Stimulated activated CD8-positive, alpha-beta memory T cell treated with anti-CD3 and anti-CD28 coated beads, Interleukin-7, amount 100 ng/mL, for 1 hour (primary cell): ENCODE measurements at places on chromosomes 3 and 15.

GRCh38 chr15:80970018-80970657, 19.5 kb downstream of the MESD start:
- DNase-seq, result peak; percentile 26

DNA sequence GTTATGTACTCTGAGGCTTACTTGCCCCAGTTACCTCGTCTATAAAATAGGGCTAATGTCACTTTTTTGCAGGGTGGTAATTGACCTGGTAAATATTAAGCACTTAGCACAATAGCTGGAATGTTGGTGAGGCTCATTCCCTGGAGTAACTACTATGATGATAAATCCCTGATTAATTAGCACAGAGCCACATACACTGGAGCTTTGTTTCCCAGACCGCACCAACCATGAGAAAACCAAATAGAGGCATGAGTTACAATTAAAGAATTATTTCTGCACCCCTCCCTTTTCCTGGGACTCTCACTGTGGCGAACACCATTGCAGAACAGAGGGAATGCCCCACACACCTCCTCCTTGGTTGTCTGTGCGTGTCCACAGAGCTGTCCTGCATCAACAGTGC, 76.6 kb upstream of the CPOX start:
- no peak for DNase-seq

GRCh38 chr3:38297537-38297936, 15.4 kb downstream of the SLC22A14 start:
- DNase-seq, result no peak

GRCh38 chr3:106588739-106589138, 719.9 kb upstream of the CBLB start:
- DNase-seq, result no peak

DNA sequence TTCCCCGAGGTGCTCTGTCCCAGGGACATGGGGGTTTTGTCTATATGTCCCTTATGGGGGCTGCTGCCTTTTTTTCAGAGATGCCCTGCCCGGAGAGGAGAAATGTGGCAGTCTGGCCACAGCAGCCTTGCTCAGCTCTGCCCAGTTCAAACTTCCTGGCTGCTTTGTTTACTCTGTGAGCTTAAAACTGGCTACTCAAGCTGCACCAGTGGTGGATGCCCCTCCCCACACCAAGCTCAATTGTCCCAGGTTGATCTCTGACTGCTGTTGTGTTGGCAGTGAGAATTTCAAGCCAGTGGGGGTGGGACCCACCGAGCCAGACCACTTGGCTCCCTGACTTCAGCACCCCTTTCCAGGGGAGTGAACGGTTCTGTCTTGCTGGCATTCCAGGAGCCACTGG, 188.9 kb downstream of the STXBP5L start:
- DNase-seq, result no peak

DNA sequence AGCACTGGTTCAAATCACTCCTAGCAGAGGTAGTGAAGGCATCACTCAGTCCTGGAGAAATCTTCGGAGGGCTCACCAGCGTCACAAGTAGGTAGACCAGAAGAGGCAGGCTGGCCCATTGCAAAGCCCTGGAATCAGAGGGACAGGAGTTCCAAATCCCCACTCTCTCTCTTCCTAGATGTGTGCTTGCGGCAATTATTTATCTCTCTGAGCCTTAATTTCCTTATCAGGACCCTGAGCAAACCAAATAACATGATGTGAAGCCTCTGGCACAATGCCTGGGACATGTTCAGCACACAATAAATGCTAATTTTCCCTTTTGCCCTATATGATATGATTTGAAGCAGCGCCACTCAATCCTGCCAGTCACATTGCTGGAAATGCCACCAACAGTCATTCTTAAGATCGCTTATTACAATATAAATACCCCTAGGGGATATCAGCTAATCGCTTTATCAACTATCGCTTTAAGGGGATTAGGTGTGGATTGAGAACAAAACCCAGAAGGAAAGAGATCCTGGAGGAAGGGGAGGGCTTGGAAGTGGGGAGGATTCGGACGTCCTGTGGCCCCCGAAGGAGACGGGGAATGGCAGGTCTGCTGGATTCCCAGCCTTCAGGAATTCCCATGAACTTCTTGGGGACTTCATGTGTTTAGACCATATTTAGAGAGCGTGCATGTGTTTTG, 59.5 kb upstream of the TSEN2 start:
- no peak for DNase-seq

GRCh38 chr3:127107002-127107401, 85.9 kb upstream of the PRR23E start:
- no peak for DNase-seq

GRCh38 chr3:118618247-118619040, 416.2 kb downstream of the IGSF11 start:
- DNase-seq, result no peak

- no peak for DNase-seq
Measured at GRCh38 chr3:176193032-176193730, 1004.1 kb downstream of the TBL1XR1 start.

DNA sequence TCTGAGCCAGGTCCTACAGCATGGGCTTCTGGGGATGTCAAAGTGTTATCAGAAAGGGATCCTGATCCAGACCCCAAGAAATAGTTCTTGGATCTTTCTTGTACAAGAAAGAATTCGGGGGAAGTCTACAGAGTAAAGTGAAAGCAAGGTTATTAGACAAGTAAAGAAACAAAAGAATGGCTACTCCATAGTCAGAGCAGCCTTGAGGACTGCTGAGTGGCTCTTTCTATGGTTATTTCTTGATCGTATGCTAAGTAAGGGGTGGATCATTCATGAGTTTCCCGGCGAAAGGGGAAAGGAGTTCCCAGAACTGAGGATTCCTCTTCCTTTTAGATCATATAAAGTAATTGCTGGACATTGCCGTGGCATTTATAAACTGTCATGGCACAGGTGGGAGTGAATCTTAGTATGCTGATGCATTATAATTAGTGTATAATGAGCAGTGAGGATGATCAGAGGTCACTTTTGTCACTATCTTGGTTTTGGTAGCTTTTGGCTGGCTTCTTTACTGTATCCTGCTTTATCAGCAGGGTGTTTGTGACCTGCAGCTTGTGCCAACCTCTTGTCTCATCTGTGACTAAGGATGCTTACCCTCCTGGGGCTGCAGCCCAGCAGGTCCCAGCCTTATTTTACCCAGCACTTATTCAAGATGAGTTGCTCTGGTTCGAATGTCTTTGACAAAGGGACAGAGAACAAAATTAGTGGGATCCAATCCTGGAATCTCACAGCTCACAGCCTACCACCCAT, 41.0 kb downstream of the CRYGS start:
- no peak for DNase-seq

DNA sequence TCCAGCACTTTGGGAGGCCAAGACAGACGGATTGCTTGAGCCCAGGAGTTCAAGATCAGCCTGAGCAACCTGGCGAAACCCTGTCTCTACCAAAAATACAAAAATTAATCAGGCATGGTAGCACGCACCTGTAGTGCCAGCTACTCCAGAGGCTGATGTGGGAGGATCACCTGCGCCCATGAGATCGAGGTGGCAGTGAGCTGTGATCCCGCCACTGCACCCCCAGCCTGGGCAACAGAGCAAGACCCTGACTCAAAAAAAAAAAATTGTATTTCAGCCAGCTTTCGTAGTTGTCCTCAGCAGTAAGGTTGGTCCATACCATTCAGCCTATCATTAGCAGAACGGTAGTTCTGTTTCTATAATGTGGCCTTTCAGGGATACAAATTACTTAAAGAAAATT, 66.6 kb upstream of the FURIN start:
- DNase-seq, result no peak

DNA sequence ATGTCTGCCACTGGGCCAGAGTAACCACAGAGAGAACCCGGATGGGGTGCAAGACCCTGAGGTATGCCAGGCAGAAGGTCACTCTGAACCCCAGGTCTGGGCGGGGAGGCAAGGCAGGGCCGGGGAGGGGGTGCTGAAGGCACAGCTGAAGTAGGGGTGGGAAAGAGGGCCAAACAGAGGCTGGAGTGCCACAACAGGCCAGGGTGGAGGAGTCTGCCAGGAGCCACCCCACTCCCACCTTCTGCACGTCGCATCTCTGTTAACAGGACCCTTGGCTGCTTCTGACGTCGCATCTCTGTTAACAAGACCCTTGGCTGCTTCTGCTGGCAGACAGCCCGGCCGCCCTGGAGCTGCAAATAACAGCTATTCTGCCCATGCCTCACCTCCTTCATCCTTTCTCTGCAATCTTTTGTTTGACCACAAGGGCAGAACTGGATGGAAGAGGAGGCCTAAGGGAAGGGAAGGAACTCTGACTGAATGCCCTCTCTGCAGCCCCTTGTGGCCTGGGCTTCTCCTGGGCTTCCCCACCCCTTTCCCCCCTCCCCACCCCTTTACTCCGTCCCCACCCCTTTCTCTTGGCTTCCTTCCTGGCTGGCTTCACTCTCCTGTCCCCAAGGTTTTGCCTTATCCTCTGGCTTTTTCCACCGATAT, 20.6 kb upstream of the FBLN2 start:
- DNase-seq, result no peak

DNA sequence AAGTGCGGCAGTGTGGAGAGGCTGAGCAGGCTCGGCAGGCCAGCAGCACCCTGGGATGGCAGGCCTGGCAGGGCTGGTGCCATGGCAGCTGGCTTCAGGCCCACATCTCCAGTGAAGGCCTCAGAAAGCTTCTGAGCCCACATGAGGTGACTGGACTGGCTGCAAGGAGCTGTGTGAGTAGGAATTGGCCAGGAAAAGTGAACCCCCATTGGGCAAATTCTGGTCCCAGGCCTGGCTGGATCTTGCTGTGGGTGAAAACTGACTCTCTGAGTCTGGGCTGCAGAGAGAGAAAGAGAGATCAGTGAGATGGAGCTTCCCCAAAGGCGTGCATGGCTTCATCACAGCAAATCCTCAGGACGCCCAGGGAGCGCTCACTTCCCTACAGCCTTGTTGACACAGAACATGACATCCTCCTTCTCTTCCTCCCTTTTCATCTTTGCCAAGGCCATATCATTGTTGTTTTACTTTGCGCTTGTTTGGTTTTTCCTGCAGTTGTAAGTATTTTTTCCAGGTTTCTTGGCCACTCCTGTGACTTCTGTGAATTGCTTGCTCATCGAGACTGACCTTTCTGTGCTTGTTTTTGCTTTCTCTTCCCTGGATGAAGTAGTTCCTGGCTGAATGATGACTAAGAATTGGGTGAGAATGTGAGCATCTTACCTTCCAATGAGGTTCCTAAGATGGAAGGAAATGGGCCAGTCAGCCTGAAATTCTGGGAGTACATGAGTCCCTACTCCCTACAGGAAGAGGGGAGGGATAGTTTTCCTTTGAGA, 299.1 kb downstream of the TLE3 start:
- DNase-seq, result no peak

- DNase-seq, result no peak
Measured at GRCh38 chr3:170863816-170864215, 6.2 kb downstream of the RPL22L1 start.

- DNase-seq, result no peak
Measured at GRCh38 chr3:10557250-10557649, 51.9 kb upstream of the ATP2B2 start.

DNA sequence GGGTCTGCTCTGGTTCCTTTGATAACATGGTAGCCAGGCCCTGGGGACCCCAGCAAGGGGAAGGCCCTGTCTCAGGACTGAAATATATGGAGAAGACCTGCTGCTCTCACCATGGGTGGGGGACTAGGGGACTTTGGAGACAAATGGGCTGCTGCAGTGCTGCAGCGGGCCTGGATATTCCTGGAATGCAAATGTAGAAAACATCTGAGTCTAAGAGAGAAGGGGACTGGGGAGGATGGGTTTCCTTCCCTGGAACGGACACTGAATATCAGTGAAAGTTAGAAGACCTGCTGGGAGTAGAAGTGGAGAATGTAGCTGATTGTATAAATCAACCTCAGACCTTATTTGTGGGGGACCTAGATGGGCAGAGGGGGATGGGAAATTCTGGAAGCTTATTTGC, 3.1 kb upstream of the HCN4 start:
- DNase-seq, result no peak

DNA sequence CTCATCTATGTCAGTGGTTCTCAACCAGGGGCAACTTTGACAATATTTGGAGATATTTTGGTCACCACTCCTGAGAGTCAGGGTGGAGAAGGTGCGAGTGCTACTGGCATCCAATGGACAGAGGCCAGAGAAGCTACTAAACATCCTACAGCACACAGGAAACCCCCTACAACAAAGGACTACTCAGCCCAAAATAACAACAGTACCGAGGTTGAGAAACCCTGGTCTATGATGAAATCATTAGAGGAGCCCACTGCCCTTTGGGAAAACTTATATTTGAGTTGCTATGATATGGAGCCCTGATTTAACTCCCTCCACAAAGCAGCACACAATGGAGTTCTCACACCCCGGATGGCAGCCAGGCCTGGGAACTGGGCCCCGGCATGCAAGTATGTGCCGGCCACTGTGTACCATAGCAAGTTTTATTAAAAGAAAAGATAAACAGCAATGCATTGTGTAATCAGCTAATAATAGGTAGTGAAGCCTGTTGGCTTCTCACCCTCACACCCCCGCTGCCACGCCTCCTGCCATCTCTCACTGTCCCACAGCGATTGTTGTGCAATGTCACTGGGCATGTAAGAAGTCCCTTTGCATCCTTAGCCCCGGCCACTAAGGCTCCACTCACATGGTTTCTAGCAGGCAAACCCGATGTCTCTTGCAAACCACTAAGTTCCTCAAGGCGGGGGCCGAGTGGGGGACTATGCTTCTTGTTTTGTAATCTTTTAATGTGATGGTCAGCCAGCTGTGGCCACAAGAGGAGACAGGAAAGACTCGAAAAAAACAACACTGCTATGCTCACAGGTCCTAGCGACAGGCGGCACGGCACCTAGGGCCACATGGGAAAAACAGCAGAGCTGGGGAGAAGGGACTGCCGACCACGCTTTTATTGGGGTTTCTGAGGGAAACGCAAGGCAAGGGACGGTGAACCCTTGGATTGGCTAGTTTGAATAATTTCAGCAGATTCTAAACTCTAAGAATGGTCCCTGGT, 110.0 kb downstream of the AQP9 start:
- DNase-seq, result no peak

GRCh38 chr3:170007031-170007663, 30.6 kb upstream of the GPR160 start:
- DNase-seq, result no peak

- no peak for DNase-seq
Measured at GRCh38 chr3:48599509-48600285, 4.6 kb upstream of the COL7A1 start.

DNA sequence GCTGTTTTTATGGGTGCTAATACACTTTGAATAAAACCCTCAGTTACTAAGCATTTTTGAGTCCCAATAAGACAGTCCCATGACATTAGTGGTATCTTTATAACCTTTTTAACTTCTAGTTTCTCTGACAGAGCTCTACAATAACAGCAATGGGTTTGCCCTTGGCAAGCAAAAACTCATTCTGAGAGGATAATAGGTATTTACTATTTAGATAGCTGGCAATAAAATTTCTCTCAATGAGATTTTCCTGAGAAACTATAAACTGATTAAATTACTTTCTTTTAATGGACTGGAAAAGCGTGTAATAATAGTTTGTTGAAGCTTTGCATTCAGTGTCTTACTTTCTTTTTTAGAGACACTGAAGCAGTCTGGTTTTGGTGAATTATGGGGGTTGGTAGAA, 168.0 kb upstream of the MLF1 start:
- DNase-seq, result no peak

GRCh38 chr15:89690276-89691218, at the start of the genes PEX11A and WDR93:
Gene PEX11A, minus strand, starts transcription at chr15:89690754. Its CDS starts 122 bp downstream, at chr15:89690632.
Gene WDR93, plus strand, starts transcription at chr15:89690811. Its CDS starts 10,936 bp downstream, at chr15:89701747.
- peak; percentile 39 for DNase-seq
